ENCODE measurements at places on chromosomes 12 and 14. TPM values are rescaled to one million over a fixed set of nuclear protein-coding genes. Genes with fewer than 3 reads are reported as not detected.

DNA sequence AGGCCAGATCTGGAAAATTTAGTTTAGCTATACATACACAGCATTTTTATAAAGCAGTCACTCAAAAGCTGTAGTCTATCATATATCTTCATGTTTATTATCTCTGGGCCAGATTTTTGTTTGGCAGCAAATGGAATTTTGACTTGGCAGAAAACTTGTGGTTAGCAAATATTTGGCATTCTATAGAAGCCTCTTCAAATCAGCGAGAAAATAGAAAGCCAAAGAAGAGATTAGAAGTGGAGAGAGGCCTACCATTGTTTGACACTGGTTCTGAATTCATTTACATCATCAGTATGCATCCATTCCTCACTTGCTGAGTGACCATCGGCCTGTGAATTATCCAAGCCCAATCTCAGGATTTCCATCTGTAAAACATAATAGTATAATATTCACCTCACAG, 1077.6 kb downstream of the GALC start:
- H3K4me3 ChIP-seq, result no peak overlapping the region
- H3K27ac ChIP-seq, result no peak overlapping the region
- H3K27me3 ChIP-seq, result no peaks in the 10 kb centered on the region
- no peaks in the 10 kb centered on the region for H3K36me3 ChIP-seq

GRCh38 chr14:45798659-45799058, 545.7 kb upstream of the MIS18BP1 start:
- no peak for DNase-seq
- no peaks in the 10 kb centered on the region for H3K27me3 ChIP-seq
- no peaks in the 10 kb centered on the region for H3K36me3 ChIP-seq
- H3K4me1 ChIP-seq, result no peaks in the 10 kb centered on the region

- no peak for DNase-seq
- H3K27me3 ChIP-seq, result no peaks in the 10 kb centered on the region
- peaks cover 20% of the 10 kb centered on the region for H3K36me3 ChIP-seq
These were observed 83.1 kb upstream of the PAWR start for GRCh38 chr12:79773896-79774295.

- H3K27me3 ChIP-seq, result no peaks in the 10 kb centered on the region
- H3K4me1 ChIP-seq, result peaks cover 4% of the 10 kb centered on the region
- no peak overlapping the region for H3K27ac ChIP-seq
These were observed 142.0 kb downstream of the BCL11B start for GRCh38 chr14:99129998-99130397.

DNA sequence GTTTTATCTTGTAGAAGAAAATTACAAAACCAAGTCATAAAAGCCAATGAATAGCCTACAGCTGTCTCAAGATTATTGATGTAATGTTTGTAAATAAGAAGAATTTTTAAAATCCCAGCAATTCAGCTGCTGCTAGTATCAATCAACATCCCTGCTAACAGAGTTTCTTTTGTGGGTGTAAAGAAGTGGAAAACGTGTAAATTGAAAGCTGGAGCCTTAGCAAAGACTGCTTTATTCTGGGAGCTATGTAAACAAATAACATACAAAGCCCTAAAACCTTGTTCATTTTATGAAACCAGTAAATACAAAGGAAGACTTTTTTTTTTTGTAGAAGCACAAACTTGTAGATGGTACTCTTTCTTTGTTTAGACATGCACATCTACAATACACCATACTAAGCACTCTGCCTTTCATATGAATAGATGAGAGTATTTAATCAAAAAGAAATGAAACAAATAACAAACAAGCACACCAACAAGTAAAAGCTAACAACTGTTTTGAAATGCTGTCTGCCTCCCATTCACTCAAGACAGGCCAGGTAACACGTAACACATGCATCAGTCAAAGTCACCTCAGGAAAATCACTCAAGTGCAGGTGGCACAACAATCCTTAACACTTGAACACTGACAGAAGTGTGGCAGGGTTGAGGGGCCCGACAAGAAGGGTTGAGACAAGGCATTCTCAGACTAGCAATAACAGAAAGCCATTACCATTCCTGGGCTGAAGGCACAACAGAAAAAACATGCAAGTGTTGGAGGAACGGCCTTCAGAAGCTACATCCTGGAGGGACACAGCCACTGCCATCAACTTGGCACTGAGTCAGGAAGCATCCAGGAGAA, 1364.0 kb upstream of the SEL1L start:
- DNase-seq, result no peak
- H3K27me3 ChIP-seq, result no peaks in the 10 kb centered on the region
- no peaks in the 10 kb centered on the region for H3K4me1 ChIP-seq
- H3K4me3 ChIP-seq, result no peak overlapping the region

- H3K27ac ChIP-seq, result no peak overlapping the region
- H3K36me3 ChIP-seq, result no peaks in the 10 kb centered on the region
- H3K27me3 ChIP-seq, result peaks cover 1% of the 10 kb centered on the region
- no peaks in the 10 kb centered on the region for H3K4me1 ChIP-seq
These were observed 89.1 kb downstream of the LRRK2 start for GRCh38 chr12:40313928-40314327.

- no peaks in the 10 kb centered on the region for H3K27me3 ChIP-seq
- peaks cover 36% of the 10 kb centered on the region for H3K4me1 ChIP-seq
- peak overlapping the region; percentile 64 for H3K27ac ChIP-seq
- DNase-seq, result no peak
- peak overlapping the region; percentile 77 for H3K4me3 ChIP-seq
These were observed 63.4 kb downstream of the GALNT4 start for GRCh38 chr12:89461190-89461589.

- peaks cover 34% of the 10 kb centered on the region for H3K4me1 ChIP-seq
- peak overlapping the region; percentile 92 for H3K4me3 ChIP-seq
- no peak for DNase-seq
- H3K27me3 ChIP-seq, result no peaks in the 10 kb centered on the region
These were observed 421 bp downstream of the FCF1 start for GRCh38 chr14:74713395-74713735.

DNA sequence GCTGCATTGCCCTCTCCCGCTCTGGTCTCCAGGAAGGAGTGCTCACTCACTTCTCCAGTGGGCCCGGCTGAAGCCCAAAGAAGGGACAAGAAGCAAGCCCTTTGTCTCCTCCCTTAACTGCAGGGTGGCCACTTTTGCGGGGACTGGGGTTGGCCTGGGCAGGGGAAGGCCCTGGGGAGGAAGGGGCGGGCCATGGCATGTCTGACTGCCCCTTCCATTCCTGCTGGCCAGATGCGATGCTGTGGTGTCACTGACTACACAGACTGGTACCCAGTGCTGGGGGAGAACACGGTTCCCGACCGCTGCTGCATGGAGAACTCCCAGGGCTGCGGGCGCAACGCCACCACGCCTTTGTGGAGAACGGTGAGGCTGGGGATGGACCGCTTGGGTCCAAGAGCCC, 203.8 kb downstream of the TSPAN9 start:
- H3K4me1 ChIP-seq, result no peaks in the 10 kb centered on the region
- no peak overlapping the region for H3K27ac ChIP-seq
- no peak for DNase-seq
- H3K27me3 ChIP-seq, result peaks cover 5% of the 10 kb centered on the region
- H3K36me3 ChIP-seq, result no peaks in the 10 kb centered on the region

- H3K4me3 ChIP-seq, result no peak overlapping the region
- no peaks in the 10 kb centered on the region for H3K27me3 ChIP-seq
- no peaks in the 10 kb centered on the region for H3K4me1 ChIP-seq
- H3K27ac ChIP-seq, result no peak overlapping the region
These were observed 347.0 kb downstream of the MDGA2 start for GRCh38 chr14:47328376-47328775.

DNA sequence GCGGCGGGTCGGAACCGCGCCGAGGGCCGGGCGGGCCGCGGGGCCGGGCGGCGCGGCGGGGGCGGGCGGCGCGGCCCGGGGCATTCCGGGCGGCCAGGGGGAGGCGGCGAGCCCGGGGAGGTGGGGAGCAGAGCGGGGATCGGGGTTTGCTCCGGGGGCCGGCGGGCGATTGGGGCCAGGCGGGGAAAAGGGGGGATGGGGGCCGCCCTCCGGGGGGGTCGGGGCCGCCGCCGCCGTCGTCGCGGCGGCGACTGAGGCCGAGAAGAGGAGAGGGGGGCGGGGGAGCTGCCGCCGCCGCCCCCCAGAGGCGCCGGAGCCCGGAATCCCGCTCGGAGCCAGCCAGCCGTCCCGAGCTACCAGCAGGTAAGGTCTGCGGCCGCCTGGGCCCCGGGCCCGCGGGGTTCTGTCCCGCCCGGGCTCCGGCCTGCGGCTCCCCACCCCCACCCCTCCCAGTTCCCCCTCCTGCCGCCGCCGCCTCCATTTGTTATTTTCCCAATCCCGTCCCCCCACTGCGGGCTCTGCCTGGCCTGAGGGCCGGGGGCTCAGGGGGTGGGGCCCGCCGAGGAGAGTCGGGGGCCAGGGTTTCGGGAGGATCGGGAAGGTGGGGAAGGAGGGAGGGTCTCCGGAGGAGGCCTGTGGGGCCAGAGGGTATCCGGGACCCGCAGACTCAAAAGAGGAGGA, 403 bp downstream of the ATN1 start:
- DNase-seq, result no peak
- H3K36me3 ChIP-seq, result peaks cover 25% of the 10 kb centered on the region
- peak overlapping the region; percentile 90 for H3K27ac ChIP-seq
- H3K4me3 ChIP-seq, result peak overlapping the region; percentile 96

DNA sequence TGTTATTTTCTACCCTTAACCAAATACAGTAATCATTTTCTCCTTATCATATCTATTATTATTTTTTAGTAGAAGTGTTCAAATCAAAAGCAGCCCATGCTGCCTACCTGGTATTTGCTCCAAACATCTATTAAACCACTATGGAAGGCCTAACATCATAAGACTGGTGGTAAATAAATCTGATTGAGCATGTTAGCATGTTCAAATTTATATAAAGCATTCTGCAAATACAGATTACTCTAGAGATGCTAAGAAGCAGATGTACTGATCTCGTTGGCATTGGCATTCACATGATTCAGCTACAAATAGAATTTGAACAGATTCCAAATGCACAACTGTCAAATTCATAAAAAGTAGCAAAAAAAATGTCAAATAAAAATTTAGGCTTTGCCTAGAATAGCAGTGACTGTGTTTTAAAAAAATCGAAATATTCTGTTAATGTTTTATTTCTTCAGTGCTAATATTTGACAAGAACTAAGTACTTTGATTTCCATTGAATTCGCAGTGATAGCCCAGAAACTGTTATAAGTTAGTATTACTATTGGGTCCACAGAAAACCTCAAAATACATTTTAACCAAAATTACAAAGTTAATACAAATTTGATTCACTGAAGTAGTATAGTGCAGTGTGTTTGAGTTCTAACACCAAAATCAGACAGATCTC, 9.4 kb upstream of the OSBPL8 start:
- H3K4me1 ChIP-seq, result peaks cover 5% of the 10 kb centered on the region
- H3K27ac ChIP-seq, result no peak overlapping the region
- no peaks in the 10 kb centered on the region for H3K27me3 ChIP-seq
- no peaks in the 10 kb centered on the region for H3K36me3 ChIP-seq
- DNase-seq, result peak; percentile 2

- no peak for DNase-seq
- H3K36me3 ChIP-seq, result peaks cover 13% of the 10 kb centered on the region
- H3K27me3 ChIP-seq, result no peaks in the 10 kb centered on the region
- no peak overlapping the region for H3K27ac ChIP-seq
These were observed 9.8 kb upstream of the PHLDA1 start for GRCh38 chr12:76041406-76041805.

DNA sequence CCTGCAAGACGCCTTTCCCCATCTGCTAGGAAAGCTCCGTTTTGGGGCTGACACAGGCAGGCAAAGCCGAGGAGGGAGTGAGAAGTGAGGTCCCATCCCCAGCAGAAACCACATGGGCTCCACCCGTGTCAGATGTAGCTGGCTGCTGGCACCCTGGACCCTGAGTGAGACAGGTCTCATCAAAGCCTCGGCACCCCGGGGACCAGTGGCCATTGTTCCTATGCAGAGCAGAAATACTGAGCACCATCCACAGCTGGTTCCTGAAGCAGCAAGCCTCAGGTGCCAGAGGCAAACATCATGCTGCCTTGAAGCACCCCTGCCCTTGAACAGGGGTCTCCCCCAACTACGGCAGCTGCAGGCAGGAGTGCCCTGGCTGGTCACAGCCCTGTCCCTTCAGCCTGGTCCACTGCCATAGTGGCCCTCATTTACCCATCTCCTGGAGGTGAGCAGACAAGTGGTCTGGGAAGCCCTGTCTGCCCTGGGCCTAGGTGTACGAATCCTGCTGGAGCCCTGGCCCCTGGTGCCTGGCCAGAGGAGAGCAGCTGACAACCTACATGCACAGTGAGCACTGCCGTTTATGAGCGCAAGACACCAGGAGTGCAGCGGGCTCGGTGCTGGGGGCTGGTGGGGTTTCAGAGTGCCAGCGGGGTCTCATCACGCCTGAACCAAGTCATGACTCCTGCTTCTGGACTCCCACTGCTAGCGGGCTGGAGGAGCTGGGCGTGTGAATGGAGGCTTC, 289.8 kb upstream of the RTL1 start:
- H3K4me3 ChIP-seq, result no peak overlapping the region
- H3K27me3 ChIP-seq, result no peaks in the 10 kb centered on the region
- no peaks in the 10 kb centered on the region for H3K4me1 ChIP-seq
- no peak overlapping the region for H3K27ac ChIP-seq
- no peak for DNase-seq

DNA sequence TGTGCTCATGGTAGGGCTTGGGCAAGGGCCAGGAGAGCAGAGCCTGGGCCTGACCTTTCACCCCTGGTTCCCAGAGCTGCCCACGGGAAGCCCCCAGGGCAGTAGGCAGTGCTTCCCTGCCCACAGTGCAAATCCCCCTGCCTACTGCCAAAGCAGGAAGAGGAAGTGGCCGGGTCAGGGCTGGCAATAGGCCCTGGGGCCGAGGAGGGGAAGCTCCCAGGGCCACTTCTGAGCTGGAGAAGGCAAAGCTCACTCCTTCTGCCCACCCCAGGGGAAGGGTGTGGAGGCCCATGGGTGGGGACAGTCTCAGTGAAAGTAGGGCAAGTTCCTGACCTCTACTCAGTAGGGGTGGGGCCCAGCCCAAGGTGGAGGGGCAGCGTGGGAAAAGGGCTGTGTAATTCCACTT, 5.4 kb upstream of the NR4A1 start:
- no peaks in the 10 kb centered on the region for H3K36me3 ChIP-seq
- H3K27ac ChIP-seq, result peak overlapping the region; percentile 45
- no peak overlapping the region for H3K4me3 ChIP-seq

DNA sequence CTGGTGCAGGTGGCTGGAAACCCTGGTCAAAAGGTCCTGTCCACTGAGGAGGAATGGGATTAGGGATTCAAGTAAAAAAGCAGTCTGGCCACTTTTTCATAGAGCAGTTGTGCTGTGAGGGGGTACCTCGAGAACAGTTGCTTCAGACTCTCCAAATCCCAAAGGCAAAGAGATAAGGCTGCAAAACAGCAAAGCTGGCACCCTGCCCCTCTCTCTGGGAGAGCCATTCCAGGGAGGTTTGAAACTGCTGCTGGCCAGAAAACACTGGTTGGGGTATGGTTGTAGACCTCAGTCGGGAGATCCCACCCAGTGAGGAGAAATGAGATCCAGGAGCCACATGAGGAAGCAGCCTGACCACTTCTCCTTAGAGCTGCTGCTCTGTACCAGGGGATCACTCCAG, 137.3 kb downstream of the CEP83 start:
- H3K27me3 ChIP-seq, result no peaks in the 10 kb centered on the region
- H3K4me1 ChIP-seq, result peaks cover 15% of the 10 kb centered on the region
- no peak for DNase-seq
- H3K27ac ChIP-seq, result no peak overlapping the region
- H3K4me3 ChIP-seq, result no peak overlapping the region

Gene IRAK3
- 1.8 TPM for total RNA-seq

Gene CHST11
- total RNA-seq, result 46.2 TPM

Gene RPGRIP1
- not detected for total RNA-seq

Gene PLEKHD1
- 0.12 TPM for total RNA-seq

Gene MORN3
- total RNA-seq, result 1.0 TPM

Gene TCL1B
- total RNA-seq, result not detected

Gene B4GALNT1
- 5.7 TPM for total RNA-seq

Gene HRK
- not detected for total RNA-seq

Gene SERPINA10
- not detected for total RNA-seq

Gene GALNT9
- not detected for total RNA-seq
